ENCODE measurements at places on chromosomes 13 and 19.

DNA sequence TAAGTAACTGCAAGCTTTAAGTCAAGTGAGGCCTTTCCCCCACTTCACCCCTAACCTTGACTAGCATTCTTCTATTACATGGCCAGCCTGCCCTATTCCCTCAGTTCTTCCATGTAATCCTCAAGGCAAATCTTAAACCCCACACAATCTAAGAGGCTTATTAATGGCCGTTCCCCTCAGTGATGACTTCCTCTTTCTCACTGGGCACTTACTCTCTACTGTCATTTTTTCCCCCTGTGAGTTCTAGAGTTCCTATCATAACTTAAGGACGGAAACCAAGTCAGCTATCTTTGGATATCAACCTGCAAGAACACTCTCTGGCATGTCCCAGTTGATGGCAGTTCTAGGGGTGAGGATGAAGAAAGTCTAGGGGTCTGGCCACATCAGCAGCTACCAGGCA lies 131.2 kb downstream of the DCLK1 start:
- no peak for DNase-seq

DNA sequence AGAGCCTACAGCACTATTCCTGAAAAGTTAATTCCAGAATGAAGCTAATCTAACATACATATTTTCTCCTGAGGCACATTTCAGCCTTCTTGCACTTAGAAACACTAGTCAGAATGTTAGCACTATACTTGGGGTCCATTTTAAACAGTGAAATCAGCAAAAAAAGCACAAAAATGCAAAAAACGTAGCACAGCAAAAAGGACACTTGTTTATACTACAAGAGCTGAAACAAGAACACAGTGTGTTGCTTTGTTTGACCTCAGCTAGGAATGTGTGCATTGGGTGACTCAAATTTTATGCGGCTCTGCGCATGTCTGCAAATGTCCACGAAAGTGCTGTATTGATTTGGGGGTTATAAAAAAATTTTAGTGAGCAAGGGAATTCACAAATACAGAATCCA lies 226.2 kb downstream of the KCNRG start:
- DNase-seq: no peak

GRCh38 chr13:83311886-83312577 lies 570.2 kb downstream of the SLITRK1 start:
- no peak for DNase-seq

GRCh38 chr19:18245297-18245696 lies 19.1 kb upstream of the PDE4C start:
- no peak for DNase-seq

GRCh38 chr13:30047154-30047874 lies 196.9 kb upstream of the UBL3 start:
- DNase-seq: no peak

DNA sequence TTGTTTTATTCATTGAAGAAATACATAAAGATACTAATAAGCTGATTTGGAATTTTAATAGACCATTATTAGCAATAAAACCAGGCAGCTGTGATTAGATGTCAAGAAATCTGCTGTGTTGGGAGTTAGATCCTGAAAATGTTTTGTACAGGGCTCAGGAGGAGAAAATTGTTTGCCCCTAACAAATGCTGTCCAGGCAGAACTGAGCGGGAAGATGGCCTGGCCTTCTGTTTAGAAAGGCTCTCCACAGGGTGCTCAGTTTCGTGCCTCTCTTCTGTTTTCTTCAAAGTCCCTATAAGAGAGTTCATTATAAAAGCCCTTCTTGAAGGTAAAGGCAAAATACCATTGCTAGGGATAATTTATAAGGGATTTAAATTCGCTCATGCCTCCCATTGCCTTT lies 64.1 kb downstream of the ERCC5 start:
- no peak for DNase-seq

DNA sequence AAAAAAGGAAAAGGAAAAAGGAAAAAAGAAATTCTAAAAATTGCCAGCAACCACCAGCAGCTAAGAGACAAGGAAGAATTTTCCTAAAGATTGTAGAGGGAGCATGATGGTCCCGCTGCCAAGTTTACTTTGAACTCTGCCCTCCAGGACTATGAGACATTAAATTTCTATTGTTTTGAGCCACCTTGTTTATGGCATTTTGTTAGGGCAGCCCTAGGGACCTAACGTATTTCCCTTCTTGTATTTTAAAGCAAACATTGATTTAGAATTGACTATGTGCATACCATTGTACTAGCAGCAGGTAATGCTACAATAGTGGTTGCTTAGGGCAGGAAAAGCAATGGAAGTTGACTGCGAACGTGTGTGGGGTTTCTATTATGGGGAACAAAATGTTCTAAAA lies 1414.2 kb downstream of the EFNB2 start:
- no peak for DNase-seq

DNA sequence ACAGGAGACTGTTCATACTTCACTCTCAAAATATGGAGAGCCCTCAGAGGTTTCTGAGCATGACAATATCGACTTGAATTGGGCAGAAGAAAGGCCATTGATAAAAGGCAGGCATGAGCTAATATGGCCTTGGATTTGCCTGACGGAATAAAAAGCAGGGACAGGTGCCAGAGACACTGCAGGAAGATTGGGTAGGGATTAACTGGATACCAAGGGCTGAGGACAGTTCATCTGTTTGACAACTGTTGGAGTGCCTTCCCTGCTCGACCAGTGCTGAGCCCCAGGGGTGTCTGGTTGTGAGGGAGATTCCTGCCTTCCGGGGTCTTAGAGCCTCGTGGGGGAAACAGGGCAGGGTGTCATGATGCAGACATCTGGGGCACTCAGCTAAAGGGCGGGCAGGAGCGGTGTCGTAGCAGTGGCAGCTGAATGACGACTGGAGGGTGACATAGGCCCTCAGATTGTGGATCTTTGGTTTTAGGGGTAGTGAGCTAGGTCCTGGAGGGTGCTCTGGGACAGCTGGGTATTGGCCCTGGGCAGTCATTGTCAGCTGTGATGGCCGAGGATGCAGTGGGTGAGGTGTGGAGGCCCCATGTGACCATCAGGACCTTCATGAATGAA lies 12.3 kb downstream of the GATAD2A start:
- DNase-seq: no peak

DNA sequence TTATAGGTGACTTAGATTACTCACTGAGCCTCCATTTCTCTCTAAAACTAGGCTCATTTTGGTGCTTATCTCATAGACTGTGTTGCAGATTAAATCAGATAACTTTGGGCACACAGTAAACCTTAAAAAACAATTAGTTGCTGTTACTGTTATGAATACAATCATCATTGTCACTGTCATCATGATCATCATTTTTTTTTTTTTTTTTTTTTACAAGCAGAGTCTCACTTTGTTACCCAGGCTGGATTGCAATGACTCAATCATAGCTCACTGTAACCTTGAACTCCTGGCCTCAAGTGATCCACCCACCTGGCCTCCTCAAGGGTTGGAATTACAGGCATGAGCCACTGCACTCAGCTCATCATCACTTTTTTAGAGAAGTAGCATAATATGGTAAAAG lies 60.0 kb downstream of the VWA8 start:
- DNase-seq: no peak

- no peak for DNase-seq
These were observed 7.3 kb downstream of the NWD1 start for GRCh38 chr19:16726916-16727315.

DNA sequence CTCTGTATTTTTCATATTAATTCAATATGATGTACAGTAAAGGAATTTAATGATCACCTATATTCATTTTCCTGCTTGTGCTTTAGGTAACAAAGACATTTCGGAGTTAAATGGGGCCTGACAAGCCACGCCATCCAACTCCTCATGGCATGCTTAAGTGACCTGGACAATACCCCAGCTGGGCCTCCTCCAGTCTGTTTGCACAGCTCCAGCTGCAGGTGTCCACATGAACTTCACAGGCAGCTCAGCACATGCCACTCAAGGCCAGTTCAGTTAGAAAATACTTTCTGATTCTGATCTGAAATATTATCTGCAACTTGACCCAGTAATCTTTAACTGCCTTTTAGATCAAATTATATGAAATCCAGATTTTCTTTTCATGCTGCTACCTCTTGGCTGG lies 89.6 kb upstream of the SLC15A1 start:
- DNase-seq: no peak

DNA sequence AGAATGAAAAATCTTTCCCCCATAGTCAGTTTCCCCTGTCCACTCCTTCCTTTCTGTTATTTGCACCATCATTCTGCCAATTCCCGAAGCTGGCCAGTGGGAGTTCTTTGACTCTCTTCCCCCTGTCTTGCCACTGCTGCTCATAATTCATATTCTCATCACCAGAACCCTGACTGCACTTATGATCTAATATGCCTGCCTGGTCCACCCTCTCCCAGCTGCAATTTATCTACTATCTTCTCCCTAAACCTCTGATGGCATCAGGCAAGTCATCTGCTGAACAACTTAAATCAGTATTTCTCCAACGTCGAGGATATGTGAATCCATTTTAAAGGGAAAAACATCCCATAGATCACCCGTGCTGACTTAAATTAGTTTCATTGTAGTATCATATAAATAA lies 458.0 kb upstream of the GPC6 start:
- DNase-seq: no peak

GRCh38 chr13:54965881-54966280 lies 1937.3 kb downstream of the OLFM4 start:
- no peak for DNase-seq

GRCh38 chr13:44296856-44297255 lies 76.8 kb upstream of the SERP2 start:
- no peak for DNase-seq

GRCh38 chr19:45037393-45038169 lies 1.3 kb upstream of the CLASRP start:
- DNase-seq: no peak

- DNase-seq: no peak
These were observed 56.4 kb downstream of the KLF12 start for GRCh38 chr13:74077792-74078191.

GRCh38 chr13:46570273-46570672 lies 17.3 kb downstream of the LRCH1 start:
- DNase-seq: no peak

DNA sequence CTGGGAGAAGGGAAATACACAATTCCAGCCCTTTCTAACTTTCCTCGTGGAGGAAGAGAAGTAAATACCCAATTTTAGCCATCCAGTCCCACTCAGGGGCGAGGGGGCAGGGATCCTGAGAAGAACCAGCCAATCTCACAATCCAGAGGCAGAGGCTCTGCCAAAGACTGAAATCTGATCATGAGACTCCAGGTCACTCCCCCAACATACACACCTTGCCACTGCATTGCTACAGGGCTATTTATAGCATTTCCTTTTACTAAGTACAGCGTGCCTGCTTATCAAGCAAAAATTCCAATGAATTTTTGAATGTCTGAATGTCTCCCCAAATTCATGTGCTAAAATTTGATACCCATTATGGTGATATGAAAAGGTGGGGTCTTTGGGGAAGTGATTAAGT lies 1687.5 kb downstream of the EFNB2 start:
- no peak for DNase-seq

DNA sequence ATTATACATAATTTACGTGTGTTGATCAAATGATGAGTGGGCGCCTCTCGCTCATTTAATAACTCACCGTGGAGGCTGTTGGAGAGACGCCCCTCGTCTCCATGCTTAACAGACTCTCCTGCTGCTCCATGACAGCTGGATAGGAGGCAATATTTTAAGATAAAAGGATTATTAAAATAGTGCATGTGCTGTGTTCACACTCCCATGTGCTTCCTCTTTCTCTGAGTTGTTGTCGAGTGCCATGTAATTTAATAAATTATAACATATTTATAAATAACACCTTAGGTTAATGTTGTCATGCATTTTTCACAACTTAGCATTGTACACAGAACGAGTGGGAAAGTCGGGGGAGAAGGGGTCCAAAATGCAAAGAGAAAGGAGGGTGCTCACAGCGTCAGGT lies 161.4 kb upstream of the TSHZ3 start:
- DNase-seq: no peak

- no peak for DNase-seq
These were observed 29.1 kb downstream of the GATAD2A start for GRCh38 chr19:19434483-19435045.

GRCh38 chr13:48906200-48906599 lies 69.5 kb upstream of the FNDC3A start:
- no peak for DNase-seq

DNA sequence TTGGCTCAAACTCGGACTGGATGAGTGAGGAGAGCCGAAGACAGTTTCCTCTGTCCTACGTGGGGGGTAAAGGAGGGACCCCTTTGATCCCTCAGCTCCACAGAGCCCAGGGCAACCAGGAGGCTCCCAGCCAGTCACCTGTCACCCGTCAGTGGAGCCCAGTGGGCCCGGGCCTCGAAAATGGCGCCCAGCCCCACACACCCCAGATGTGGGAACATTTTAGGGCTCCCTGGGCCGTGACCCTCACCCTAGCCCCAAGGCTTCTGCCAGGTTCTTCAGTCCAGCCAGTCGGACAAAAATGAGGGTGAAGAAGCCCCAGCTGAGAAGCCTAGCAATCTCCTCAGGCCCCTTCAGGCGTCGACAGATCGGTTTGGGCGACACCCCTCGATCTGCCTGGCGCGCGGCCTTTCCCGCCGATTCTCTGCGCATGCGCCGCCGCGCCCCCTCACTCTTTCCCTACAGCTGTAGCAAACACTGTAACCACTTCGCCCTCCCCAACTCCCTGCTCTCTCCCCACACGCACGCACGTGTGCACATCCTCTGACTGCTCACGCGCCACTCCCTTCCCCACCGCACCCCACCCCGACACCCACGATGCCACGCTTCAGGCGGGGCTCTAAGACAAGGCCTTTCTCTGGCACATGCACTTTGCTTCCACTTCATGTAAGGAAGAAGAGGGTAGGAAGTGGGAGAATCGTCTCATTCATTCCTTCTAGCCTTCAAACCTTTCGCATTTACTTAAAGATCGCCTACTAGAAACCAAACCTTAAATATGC lies at the start of gene SLC6A16:
TSS of gene SLC6A16 (minus strand) at position 391 of the 776 bp plus-strand sequence. CDS start 13,844 bp downstream, outside the sequence.
- DNase-seq: peak; percentile 38

- no peak for DNase-seq
These were observed 8.9 kb upstream of the TRPC4 start for GRCh38 chr13:37878496-37878895.

- no peak for DNase-seq
These were observed 69.7 kb upstream of the GPR183 start for GRCh38 chr13:99376924-99377323.

DNA sequence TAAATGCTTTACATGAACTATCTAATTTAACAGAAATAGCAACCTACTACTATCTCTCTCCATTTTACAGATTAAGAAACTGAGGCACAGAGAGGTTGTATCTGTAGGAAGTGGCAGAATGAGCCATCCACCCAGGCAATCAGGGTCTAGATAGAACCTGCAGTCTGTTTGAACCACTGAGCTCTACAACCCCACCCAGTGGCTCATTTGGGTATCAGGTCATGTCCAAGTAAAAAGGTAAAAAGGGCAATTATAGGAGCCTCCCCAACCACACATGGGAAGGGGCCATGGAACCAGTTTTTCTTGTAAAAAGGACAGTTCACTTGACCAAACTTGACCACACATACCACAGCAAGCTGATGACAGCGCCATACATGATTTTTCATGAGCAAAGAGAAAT lies 92.9 kb upstream of the SGCG start:
- no peak for DNase-seq

DNA sequence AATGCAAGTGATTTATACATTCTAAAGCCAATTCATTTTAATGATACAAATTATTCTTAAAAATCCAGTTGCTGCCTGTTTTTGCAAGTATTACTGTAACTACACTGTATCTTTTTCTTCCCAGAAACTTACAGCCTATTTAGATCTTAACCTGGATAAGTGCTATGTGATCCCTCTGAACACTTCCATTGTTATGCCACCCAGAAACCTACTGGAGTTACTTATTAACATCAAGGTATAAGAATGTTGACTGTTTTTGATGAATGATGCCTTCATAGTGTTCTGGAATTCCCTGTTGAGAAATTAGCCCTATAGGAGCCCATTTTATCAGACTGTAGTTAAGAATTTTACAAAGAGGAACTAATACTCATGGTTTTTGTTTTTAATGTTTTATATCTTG lies 25.0 kb downstream of the ITM2B start:
- no peak for DNase-seq

All from stimulated activated effector memory CD8-positive, alpha-beta T cell treated with anti-CD3 and anti-CD28 coated beads, Interleukin-12 subunit alpha, Interleukin-12 subunit beta, amount 100 ng/mL, for 72 hours (primary cell).